ENCODE measurements at places on chromosomes 12 and 14. TPM values are rescaled to one million over a fixed set of nuclear protein-coding genes. Genes with fewer than 3 reads are reported as not detected.
A peak's percentile ranks its signal among the peaks of the same experiment; 100 is the strongest.

DNA sequence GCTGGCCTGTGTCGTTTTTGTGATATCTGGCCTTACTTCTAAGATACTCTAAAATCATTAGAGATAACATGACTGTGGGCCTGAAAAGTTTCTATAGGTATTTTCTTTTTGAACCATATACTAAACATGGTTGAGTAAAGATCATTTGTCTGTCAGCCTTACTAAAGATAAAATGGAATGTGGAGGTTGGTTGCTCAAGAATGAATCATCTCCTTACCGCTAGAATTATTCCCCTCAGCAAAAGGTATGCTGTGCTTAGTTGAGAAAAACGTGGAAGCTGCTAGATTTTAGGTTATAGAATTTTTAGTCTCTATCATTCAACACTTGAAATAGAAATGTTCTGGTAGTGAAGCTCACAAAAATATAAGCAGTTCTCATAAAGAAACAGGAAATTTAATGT lies 407.3 kb downstream of the AEBP2 start:
- H3K4me3 ChIP-seq = no peak overlapping the region
- no peaks in the 10 kb centered on the region for H3K36me3 ChIP-seq
- H3K4me1 ChIP-seq = peaks cover 10% of the 10 kb centered on the region
- no peak for DNase-seq
- H3K27me3 ChIP-seq = no peaks in the 10 kb centered on the region
- H3K27ac ChIP-seq = peak overlapping the region; percentile 2

DNA sequence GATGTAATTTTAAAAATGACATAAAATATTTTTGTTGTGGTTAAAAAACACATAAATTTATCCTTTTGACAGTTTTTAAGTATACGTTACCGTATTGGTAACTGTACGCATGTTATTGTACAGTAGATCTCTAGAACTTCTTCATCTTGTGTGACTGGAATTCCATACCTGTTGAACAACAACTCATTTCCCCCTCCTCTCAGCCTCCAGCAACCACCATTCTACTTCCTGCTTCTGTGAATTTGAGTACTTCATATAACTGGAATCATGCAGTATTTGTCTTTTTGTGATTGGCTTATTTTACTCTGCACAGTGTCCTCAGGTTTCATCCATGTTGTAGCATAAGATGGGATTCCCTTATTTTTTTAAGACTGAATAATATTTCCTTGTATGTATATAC lies 113.6 kb upstream of the ATF1 start:
- H3K27ac ChIP-seq = no peak overlapping the region
- H3K4me3 ChIP-seq = no peak overlapping the region
- no peak for DNase-seq
- H3K4me1 ChIP-seq = no peaks in the 10 kb centered on the region
- no peaks in the 10 kb centered on the region for H3K36me3 ChIP-seq
- H3K27me3 ChIP-seq = no peaks in the 10 kb centered on the region

CLEC12A gene
- total RNA-seq = 88.3 TPM

SLC4A8 gene
- 8.3 TPM for total RNA-seq

FAM186B gene
- 0.65 TPM for total RNA-seq

CIPC gene
- 28.4 TPM for total RNA-seq
